Nephron progenitor cell (in vitro differentiated cells): ENCODE measurements at places on chromosomes 6 and 20.

GRCh38 chr20:23586735-23587525 lies 18.6 kb upstream of the CST9L start:
- no peak overlapping the region for H3K27ac ChIP-seq
- no peak for DNase-seq
- H3K4me1 ChIP-seq: peaks cover 7% of the 10 kb centered on the region
- no peak overlapping the region for H3K4me3 ChIP-seq

DNA sequence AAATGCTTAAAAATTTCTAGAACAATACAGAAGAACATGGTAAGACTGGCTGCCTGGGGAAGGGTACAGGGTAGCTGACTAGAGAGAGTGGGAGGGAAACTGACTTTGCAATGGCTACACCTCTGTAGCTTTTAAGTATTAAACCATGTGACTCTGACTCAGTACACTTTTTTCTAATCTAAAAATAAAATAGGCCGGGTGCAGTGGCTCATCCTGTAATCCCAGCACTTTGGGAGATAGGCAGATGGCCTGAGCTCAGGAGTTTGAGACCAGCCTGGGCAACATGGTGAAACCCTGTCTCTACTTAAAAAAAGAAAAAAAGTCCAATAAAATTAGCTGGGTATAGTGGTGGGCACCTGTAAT lies 18.5 kb downstream of the ATP9A start:
- peaks cover 6% of the 10 kb centered on the region for H3K27me3 ChIP-seq
- H3K4me3 ChIP-seq: no peak overlapping the region
- peaks cover 20% of the 10 kb centered on the region for H3K36me3 ChIP-seq

DNA sequence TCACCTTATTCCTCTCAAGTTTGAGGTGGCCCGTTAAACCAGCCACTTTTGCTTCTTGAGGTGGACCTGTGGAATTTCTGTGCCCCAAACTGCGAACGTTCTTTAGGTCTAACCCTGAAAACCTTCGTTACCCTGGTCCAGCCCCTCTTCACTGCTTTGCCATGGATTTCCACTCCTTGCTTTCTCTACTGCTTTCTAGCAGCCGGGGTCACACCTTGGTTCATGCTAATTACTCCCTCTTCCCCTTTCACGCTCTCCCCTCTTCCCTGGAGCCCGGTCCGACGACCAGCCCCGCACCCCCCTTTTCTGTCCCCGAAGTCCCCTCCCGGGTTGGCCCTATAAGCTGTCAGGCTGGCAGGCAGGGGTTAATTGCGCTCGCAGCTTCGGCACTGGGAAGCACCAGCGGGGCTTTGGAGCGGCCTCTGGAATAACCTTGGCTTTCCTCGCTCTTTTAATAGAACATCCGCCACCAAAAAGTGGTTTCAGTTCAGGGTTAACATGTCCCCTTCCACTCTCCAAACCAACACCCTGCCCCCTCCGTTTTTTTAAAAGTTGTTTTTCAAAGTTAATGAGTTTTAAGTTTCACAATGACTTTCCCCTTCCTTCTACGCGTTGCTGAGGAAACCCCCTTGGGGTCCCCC lies 1.4 kb upstream of the HIVEP1 start:
- H3K4me1 ChIP-seq: peaks cover 62% of the 10 kb centered on the region
- peak overlapping the region; percentile 87 for H3K4me3 ChIP-seq
- H3K27me3 ChIP-seq: no peaks in the 10 kb centered on the region
- peak overlapping the region; percentile 96 for H3K27ac ChIP-seq

DNA sequence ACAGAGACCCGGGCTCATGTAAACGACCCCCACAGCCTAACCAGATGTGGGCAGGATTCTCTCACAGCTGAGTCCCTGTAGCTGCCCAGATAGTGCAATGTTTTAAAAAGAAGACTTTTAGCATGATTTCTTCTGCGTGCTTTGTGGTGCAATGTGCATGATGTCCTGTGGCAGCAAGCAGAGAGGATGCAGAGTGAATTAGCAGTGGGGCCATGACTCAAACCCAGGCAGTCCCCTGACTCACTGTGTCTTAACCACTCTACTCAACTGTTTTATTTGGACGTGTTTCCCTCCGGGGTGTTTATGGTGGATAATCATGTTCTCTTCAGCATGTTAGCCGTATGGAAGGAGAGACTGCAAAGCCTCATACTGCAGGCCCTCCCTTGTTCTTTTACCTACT lies 247.9 kb downstream of the SLC24A3 start:
- H3K4me1 ChIP-seq: peaks cover 71% of the 10 kb centered on the region
- no peak overlapping the region for H3K27ac ChIP-seq
- peaks cover 9% of the 10 kb centered on the region for H3K36me3 ChIP-seq
- peaks cover 8% of the 10 kb centered on the region for H3K27me3 ChIP-seq

GRCh38 chr6:30135757-30136156 lies at the start of gene TRIM40:
Gene TRIM40, plus strand, starts transcription at chr6:30136140. Its CDS starts 897 bp downstream, at chr6:30137037.
- H3K27me3 ChIP-seq: peaks cover 71% of the 10 kb centered on the region
- no peaks in the 10 kb centered on the region for H3K36me3 ChIP-seq
- no peak within 1 kb of the TSS for H3K27ac ChIP-seq
- H3K4me1 ChIP-seq: peaks cover 4% of the 10 kb centered on the region
- no peak within 1 kb of the TSS for H3K4me3 ChIP-seq
